ENCODE measurements at places on chromosomes 3 and 15.

DNA sequence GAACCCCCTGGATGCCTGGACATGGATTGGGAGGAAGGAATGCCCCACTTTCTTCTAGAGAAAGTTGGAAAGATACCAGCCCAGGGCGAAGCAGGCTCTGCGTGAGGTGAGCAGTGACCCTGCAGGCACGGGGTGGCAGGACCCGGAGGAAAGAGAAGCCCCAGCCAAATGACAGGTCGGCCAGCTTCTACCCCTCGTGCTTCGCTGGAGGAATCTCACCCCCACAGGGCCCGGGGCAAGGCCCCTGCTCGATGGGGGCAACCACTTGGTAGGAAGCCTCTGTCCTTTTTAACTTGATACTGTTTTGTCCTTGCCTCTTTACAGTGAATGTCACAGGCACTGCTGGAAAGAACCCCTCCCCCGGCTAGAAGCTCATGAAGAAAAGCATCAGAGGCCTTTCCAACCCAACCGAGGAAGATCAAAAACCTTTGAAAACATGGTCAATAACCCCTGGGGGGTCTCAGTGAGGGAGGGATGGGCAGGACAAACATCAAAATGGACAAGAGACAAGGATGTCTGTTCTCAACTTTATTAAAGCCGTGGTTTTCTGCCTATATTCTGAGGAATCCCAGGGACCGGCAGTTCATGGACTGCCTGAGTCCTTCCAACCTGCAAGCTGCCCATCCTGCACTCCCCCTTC lies 54.4 kb downstream of the SH3BP5 start:
- DNase-seq = no peak
- peak overlapping the region; percentile 49 for H3K27ac ChIP-seq
- H3K4me3 ChIP-seq = peak overlapping the region; percentile 46
- no peaks in the 10 kb centered on the region for H3K27me3 ChIP-seq

DNA sequence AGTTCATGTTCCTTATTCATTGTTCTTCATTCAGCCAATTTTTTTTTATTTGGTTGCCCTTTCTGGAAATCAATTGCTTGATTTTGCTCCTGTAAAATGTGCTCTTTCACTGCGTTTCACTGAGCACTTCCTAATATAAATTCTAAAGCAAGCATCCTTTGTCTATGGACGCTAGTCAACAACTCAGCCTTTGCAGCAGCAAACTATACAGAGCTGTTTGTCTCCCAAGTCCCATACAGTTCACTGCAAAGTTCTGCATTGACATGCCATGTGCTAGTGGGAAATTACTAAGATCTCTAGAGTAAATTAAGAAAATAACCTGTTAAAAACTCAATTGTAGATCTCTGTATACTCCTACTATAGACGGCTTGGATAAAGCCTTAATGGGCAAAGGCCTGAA lies 130.1 kb upstream of the BHLHE40 start:
- H3K36me3 ChIP-seq = peaks cover 10% of the 10 kb centered on the region
- DNase-seq = no peak
- H3K4me3 ChIP-seq = no peak overlapping the region
- peaks cover 47% of the 10 kb centered on the region for H3K4me1 ChIP-seq
- H3K27me3 ChIP-seq = no peaks in the 10 kb centered on the region
- H3K27ac ChIP-seq = peak overlapping the region; percentile 81

- peaks cover 76% of the 10 kb centered on the region for H3K4me1 ChIP-seq
- H3K4me3 ChIP-seq = peak overlapping the region; percentile 81
- H3K36me3 ChIP-seq = peaks cover 6% of the 10 kb centered on the region
- H3K27me3 ChIP-seq = no peaks in the 10 kb centered on the region
- peak; percentile 50 for DNase-seq
These were observed 10.4 kb downstream of the TEX264 start for GRCh38 chr3:51681453-51681852.

GRCh38 chr3:54563501-54564200 lies 364.2 kb downstream of the LRTM1 start:
- DNase-seq = no peak
- H3K27me3 ChIP-seq = no peaks in the 10 kb centered on the region
- H3K4me3 ChIP-seq = no peak overlapping the region
- no peak overlapping the region for H3K27ac ChIP-seq
- H3K36me3 ChIP-seq = no peaks in the 10 kb centered on the region

DNA sequence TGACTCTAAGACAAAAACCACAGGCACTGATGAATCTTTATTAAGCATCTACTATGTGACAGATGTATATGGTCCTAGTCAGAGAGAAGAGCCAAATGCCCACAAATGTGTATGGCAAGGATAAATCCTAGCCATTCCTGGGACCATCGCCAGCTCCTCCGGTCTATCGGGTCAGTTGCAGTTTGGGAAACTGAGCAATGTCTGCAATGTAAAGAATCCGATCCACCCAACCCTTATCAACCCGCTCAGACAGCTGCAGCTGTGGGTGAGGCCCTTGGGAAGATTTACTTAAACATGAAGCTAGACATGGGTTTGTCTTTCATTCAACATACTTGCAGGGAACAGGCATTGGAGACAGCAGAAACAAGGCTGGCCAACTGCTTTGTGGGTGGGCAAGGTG lies 40.5 kb upstream of the CDV3 start:
- no peak for DNase-seq
- peaks cover 9% of the 10 kb centered on the region for H3K27me3 ChIP-seq
- no peak overlapping the region for H3K4me3 ChIP-seq
- peaks cover 1% of the 10 kb centered on the region for H3K36me3 ChIP-seq

DNA sequence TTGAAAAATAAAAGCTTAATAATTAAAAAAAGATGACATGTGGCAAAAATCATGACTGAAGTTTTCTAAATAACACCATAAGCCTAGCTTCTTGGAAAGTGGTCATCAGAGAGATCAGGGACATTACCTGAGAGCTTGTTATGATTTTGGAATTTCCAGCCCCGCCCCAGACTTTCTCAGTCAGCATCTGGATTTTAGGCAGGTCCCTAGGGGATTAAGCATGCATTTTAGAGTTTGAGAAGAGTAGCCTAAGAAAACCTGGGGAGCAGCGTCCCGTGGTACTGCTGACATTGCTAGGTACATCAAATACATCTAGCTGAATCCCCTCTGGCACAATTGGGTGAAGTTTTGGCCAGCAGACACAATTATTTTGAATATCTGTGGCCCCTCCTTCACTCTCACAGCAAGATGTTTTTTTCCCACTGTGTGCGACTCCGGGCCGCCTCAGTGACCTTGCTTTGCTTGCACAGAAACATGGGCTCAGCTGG lies 58.7 kb upstream of the MEF2A start:
- peaks cover 24% of the 10 kb centered on the region for H3K27me3 ChIP-seq
- H3K36me3 ChIP-seq = no peaks in the 10 kb centered on the region
- H3K4me3 ChIP-seq = no peak overlapping the region
- no peak for DNase-seq
- no peak overlapping the region for H3K27ac ChIP-seq
- H3K4me1 ChIP-seq = peaks cover 7% of the 10 kb centered on the region
